ENCODE measurements at places on chromosomes 5 and 9.

GRCh38 chr9:90441814-90442213 lies 200.8 kb downstream of the DIRAS2 start:
- no peak for DNase-seq

DNA sequence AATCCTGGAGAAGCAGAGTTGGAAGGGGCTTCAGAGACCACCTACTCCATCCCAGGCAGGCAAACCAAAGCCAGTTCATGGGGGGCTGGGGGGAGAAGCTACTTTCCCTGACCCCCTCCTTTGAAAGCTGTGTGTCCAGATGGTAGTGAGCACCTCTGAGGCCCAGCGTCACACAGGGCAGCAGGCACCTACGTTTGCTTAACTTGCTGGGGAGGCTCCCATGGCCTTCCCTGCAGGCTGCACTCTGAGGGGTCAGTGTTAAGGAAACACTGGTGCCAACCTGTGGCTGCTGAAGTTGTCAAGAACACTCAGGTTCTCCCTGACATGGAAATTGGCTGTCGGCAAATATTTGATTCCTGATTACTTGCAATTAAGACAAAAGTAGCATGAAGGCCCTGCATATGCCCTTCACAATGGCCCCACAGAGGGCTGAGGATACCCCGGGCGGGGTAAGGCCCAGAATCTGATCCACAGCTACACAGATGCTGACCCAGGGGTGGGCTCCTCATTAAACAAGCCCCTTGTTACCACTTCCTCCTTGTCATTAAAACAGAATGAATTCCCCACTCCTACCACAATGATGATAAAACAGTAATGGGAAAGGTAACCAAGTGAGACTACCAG lies 208.5 kb downstream of the FSTL4 start:
- no peak for DNase-seq

- DNase-seq = no peak
These were observed 405.8 kb downstream of the FAM170A start for GRCh38 chr5:120035181-120035580.

DNA sequence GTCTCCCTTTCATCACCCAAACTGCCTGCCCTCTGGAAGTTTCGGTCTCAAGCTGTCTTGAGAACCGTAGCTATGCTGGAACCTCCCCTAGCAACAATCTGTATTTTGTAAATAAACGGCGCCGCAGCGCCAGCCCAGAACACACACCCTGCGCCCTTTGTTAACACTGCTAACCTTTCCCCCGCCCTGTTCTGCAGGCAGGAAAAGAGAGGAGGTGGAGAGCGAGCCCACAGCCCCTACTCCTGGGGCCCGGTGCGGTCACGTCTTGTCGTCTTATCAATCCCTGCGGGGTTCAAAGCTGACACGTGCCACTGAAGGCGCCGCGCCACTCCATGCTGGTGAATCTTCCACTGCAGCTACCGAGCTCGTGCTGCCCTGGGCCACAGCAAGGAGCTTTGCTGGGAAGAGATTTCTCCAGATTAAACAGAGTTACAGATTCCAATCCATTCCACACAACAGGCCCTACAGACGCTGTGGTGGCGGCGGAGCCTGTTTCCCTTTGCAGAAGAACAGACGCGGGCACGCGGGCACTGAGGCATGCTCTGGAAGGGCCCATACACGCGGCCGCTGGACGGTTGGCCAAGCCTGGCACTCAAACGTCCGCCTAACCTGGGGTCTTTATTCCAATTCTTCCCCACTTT lies 25.3 kb downstream of the ZDHHC11B start:
- peak; percentile 38 for DNase-seq

GRCh38 chr9:29006628-29007027 lies 1433.3 kb upstream of the C9orf72 start:
- DNase-seq = no peak

DNA sequence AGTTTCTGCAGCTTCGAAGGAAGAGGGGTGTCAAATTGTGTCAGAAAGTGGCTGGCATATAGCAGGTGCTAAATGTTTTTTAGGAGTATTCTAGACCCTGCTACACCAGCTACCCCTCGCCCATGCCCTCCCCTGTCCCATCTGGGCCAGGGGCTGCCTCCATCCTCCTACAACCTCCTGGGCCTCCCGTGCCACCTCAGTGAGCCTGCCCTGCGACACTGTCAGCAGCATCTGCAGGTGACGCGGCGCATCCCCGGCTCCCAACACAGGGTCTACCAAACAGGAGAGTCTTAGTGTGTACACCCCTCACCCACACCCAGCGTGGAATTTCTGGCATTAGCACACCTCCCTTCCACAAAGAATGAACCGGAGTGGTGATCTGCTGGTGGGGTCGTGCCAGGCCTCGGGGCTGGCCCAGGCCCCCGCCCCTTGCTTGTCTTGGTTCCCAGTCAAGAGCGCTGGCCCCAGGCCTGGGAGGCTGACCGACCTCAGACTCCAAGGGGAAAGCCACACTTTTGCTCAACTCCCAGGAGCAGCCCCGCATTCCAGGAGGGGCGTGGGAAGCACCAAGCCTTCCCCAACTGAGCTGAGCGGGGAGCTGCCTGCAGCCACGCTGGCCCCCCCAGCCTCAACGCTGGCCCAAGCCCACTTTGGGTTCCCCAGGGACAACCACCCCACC lies 55.2 kb downstream of the NEURL1B start:
- no peak for DNase-seq

- DNase-seq = no peak
These were observed 622 bp upstream of the RGS14 start for GRCh38 chr5:177357146-177357458.

- DNase-seq = no peak
These were observed 42.8 kb downstream of the TEK start for GRCh38 chr9:27151693-27152404.

- DNase-seq = no peak
These were observed 30.6 kb upstream of the TRIM32 start for GRCh38 chr9:116656501-116656971.

- no peak for DNase-seq
These were observed 15.3 kb downstream of the GCNT4 start for GRCh38 chr5:75037106-75037505.

- DNase-seq = no peak
These were observed 75.0 kb upstream of the RUSC2 start for GRCh38 chr9:35414889-35415288.

DNA sequence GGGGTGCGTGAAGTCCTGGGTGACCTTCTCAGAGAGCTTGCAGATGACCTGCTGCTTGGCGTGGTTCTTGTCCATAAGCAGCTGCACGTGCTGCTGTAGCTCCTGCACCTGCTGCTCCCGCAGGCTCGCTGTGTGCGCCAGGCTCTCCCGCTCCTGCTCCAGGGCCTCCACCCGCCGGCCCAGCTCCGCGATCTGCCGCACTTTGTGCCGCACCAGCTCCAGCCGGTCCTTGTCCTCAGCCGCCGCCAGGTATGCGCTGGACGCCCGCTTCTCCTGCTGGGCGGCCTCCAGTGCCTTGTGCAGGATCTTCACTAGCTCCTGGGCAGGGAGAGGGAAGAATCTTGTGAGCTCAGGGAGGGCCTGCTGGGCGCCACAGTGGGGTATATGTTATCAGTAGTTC lies 28.5 kb upstream of the CORO2A start:
- no peak for DNase-seq

DNA sequence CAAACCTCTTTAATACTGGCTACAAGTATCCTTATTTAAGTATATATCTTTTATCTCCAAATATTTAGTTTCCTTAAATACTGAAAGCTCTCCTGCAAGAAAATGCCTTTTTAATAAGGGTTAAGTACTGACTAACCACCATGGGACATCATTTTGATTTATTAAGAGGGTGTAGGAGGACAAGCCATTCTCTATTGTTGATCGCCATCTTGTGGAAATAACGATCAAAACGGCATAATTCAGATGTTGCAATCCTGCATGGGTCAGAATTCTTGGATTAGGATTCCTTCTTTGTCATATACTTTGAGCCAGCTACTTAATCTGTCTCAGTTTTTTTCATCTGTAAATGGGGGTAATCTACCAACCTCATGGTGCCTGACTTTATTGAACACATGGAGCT lies 28.7 kb upstream of the C5orf46 start:
- DNase-seq = no peak

DNA sequence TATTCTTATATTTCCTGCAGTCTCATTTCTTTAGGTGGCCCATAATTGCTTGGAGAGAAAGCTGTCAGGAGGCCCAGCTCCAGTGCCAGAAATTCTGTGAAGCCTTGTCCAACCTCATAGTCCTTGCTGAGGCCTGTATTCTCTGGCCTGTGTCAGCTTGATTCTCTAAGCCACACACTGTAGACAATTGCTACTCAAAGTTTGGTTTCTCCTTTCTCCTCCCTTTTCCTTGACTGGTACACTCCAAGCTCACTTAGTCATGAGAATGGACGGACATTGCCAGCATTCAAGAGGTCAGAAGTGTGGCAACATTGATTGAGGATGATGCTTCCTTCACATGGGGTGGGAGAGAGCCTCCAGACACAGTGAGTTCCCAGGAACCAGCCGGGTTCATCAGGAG lies 71.3 kb upstream of the CXCL14 start:
- DNase-seq = no peak

- no peak for DNase-seq
These were observed 65.9 kb downstream of the DMRTA1 start for GRCh38 chr9:22512495-22512894.

DNA sequence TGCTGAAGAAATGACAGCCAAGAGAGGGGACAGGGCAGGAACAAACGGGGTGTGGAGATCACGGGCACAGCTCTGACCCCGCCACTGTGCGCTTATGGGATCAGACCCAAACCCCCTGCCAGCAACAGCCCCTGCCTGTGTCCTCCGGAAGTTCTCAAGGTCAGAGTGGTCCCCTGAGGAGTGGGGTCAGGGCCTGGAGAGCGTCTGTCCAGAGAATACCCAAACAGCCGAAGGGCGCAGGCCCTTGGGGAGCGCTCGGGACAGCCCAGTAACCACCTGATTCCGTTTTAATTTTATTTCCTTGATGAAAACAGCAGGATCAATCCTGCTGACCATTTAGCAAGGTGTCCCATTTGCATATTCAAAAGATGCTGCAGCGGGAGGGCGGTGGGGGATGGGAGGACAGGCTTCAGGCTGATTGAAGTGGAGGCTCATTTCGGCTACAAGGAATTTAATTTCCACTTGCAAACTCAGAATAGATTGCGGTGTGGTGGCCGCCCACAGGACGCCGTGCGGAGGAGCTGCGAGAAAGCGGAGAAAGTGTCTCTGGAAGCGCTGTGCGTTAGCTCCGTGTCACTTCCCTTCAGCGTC lies 32.6 kb upstream of the TMEM250 start:
- no peak for DNase-seq

All from activated CD4-positive, alpha-beta memory T cell treated with anti-CD3 and anti-CD28 coated beads, Interleukin-2, amount 10 ng/mL, durations not matched to agents 7 days and 5 days (primary cell).